AG10803 (cell line): ENCODE measurements at places on chromosomes 12 and 14.

- no peak for DNase-seq
Measured at GRCh38 chr14:101933209-101933608, 31.2 kb upstream of the DYNC1H1 start.

GRCh38 chr12:98408681-98409080 is 106.7 kb upstream of the TMPO start:
- no peak for DNase-seq

- DNase-seq = no peak
Measured at GRCh38 chr12:12018454-12018853, 52.3 kb upstream of the BCL2L14 start.

DNA sequence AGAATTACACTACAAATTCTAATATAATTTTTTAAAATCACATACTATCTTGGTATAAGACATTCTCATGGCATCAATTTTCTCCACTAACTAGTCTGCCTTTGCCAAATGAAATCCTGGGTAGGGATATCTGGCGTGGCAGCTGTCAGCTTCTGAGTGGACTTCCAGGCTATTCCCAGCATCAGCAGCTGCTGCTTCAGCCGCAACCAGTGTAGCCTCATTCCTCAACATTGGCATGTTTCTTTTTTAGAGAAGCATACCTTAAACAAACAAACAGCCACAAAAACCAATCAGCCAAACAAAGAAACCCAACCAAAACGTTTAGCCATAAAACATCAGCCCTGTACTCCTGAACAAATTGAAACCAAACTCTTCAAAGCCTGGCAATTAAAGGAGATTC is 235.8 kb downstream of the SSPN start:
- DNase-seq = no peak

DNA sequence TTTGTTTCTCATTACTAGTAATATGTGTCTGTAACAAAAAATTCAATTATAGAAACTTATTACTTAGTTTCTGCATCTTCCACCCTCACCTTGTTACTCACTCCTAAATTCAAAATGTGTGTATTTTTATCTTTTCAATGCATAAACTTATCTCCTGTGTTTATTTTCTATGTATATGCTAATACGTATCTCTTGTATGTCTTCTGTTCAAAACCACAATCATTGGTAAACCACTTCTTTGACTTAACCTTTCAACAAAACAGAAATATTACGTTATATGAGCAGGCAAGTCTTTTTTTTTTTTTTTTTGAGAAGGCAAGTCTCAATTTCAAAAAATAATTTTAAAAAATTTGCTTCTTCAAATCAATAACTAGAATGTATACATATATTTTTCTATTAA is 39.2 kb upstream of the RPH3A start:
- no peak for DNase-seq
